Heart left ventricle (tissue), 16 donors: ENCODE measurements at places on chromosomes 3 and 15. TPM values are rescaled to one million over a fixed set of nuclear protein-coding genes. Genes with fewer than 3 reads are reported as not detected.

CIDEC gene
- not detected for total RNA-seq

AGBL1 gene
- total RNA-seq, result not detected

HES1 gene
- 12.0 TPM for total RNA-seq

CFAP91 gene
- total RNA-seq, result 0.50 TPM

LRRIQ4 gene
- total RNA-seq, result not detected

WNT7A gene
- total RNA-seq, result not detected

LTF gene
- total RNA-seq, result 4.7 TPM

ZNF860 gene
- not detected for total RNA-seq

APBA2 gene
- 1.1 TPM for total RNA-seq

WDR48 gene
- total RNA-seq, result 23.6 TPM

STRA6 gene
- not detected for total RNA-seq

DNA sequence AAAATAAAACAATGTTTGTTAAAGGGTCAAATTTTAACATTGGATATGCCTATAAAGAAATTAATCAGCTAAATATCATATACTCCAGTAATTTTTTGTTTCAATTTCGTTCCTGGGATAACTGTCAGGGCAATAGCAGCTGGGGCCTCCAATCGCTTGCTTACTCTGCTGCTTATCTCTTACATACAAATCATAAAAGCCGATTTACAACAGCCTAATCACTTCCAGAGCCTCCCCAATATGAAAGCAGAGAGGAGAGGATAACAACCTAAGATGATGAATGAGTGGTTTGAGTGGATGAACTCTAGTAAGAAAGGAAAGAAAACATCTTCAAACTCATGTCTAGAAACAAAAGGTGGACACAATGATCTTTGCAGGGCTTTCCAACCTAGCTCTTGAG is 80.7 kb upstream of the PSMD6 start:
- DNase-seq, result no peak

- DNase-seq, result no peak
Observed at GRCh38 chr3:23219117-23219516, 16.0 kb downstream of the UBE2E2 start.

DNA sequence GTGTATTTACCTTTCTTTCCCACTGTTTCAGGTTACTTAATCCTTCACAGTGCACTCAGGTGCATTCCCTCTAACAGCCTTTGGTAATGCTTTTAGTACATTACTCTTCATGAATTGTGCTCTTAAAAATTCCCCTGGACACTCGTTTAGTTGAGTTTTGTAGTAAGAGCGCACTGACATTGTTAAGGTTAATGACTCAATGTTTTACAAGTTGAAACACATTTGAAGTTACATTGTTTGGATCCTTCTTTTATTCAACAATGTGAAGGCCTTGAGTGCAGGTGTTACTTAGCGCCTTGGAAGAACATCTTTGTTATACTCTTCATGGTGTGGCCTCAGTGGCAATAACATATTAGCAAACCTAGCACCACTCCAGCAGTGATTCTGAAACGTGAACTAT is 739.6 kb downstream of the NAALADL2 start:
- no peak for DNase-seq

DNA sequence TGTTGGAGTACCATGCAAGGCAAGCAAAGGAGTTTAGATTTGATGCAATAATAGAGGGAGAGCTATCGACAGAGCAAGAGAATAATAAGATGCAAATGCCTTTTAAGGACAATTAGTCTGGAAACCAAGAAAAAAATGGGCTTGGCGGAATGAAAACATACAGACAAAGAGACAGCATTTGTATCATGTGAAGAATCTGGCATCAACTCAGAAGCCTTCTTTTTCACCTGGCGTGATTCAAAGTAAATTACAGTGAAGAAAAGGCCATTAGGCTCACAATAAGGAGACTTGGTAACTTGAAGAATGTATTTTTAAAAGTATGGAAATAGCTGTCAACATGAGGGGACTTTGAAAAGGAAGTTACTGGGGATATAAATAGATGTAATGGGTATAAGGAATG is 521.2 kb upstream of the GOLIM4 start:
- no peak for DNase-seq

- DNase-seq, result no peak
Observed at GRCh38 chr3:186511245-186511644, 32.9 kb downstream of the CRYGS start.

- peak; percentile 31 for DNase-seq
Observed at GRCh38 chr15:43998607-43999006, 171.8 kb downstream of the WDR76 start.

DNA sequence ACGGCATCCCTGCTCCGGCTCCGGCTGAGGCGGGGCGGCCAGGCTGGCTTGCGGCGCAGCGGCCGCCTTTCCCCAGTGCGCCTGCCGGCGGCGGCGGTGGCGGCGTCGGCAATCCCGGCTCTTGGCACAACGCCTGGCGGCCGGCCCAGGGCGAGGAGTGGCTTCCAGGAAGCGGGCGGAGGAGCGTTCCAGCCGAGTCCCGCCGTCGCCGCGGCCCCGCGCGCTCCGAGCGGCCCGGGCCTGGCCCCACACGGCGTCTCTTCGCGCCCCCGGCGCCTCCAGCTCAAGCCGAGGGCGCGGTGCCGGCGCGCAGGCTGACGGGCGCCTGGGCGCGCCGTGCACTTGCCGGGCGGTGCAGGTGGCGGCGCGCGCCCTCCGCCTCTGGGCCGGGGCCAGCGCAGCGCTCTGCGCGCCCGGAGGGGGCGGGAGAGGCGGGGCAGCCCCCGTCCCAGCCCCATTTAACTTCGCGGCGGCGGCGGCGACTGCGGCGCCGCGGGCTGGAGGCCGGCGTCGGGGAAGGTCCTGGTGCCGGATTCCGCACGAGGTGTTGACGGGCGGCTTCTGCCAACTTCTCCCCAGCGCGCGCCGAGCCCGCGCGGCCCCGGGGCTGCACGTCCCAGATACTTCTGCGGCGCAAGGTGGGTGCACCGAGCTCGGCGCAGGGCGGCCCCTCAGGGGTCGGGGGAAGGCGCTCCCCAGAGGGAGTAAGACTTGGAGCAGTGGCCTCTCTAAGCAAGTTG is at the start of gene ADAMTSL3:
Gene ADAMTSL3, plus strand, starts transcription at position 485 of the 740 bp plus-strand sequence. CDS start 1,639 bp downstream, outside the sequence.
- DNase-seq, result peak; percentile 92

GRCh38 chr3:32120471-32120870 is 14.1 kb downstream of the GPD1L start:
- no peak for DNase-seq

DNA sequence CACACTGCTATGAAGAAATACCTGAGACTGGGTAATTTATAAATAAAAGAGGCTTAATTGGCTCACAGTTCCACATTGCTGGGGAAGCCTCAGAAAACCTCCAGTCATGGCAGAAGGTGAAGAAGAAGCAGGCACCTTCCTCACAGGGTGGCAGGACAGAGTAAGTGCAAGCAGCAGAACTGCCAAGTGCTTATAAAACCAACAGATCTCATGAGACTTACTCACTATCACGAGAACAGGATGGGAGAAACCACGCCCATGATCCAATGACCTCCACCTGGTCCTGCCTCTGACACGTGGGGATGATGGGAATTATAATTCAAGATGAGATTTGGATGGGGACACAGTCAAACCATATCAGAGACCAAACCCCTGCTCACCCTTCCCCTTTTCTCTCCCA is 75.0 kb downstream of the TRIM69 start:
- no peak for DNase-seq

- DNase-seq, result no peak
Observed at GRCh38 chr3:171970301-171970788, 69.0 kb upstream of the FNDC3B start.

DNA sequence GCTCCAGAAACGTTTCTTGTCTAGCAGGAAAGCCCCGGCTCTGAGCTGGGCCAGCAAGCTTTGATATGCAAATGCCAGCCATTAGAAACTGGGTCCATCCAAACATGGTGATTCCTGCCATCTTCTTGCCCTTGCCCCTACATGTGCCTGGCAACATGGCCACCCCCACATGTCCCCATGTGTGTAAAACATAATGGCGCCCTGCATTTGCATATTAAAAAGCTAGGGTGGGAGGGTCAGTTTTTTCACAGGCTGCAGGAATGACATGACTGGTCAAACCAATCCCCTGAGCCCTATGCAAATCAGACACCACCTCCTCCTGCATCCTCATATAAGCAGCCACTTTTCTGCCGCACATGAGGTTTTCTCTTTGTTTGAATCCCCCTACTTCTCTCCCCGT is 21.2 kb downstream of the GPR156 start:
- DNase-seq, result no peak

DNA sequence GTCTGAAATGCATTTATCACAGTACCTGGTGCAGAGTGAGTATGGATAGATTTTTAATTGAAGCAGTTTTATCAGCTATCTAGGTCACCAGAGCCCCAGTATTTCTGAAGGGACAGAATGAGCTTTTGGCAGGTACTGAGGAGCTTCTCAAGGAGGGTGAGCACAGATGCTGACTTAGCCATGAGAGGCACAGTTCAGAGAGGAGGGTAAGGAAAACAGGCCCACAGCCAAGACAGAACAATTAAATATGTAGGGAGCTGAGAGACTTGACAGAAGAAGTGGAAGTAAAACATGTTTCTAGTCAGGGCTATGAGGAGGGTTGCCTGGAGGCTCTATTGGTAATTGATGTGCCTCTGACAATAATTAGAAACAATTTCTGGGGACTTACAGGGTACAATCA is 20.1 kb downstream of the ZNF80 start:
- DNase-seq, result no peak

GRCh38 chr3:73448041-73448440 is 176.7 kb downstream of the PDZRN3 start:
- no peak for DNase-seq

DNA sequence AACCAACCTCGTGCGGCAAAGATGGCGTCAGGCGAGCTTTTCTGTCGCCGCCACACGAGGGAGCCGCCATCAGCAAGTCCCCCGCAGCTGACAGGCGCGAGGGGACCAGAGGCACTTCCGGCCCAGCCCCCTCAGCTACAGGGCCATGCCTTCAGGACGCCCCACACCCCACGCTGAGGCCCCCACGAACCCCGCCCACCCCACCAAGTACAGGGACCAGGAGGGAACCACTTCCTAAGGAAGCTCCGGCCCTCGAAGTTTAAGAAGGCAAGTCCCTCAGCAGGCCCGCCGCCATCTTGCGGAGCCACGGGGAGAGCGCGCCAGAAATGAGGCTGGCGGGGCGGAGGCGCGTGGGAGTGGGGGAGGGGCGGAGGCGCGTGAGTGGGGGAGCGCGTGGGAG is 790 bp downstream of the DAZL start:
- DNase-seq, result no peak

DNA sequence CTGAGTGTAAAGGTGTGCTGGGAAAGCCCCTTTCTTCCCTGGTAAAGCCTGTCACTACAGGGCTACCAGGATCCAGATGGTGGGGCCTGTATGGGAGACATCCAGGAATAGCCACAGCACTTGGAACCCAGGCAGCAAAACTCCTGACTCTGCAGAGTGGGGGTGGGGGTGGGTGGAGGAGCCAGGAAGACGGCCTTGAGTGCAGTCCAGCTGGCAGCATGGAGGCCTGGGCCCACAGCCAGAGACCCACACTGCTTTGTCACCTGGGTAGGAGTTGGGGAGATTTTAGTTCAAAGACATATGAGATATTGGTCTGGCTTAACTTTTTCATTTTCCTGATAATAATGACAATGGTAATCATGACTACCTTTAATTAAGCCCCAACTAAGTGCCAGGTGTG is 116.7 kb upstream of the MRPS22 start:
- peak; percentile 78 for DNase-seq

DNA sequence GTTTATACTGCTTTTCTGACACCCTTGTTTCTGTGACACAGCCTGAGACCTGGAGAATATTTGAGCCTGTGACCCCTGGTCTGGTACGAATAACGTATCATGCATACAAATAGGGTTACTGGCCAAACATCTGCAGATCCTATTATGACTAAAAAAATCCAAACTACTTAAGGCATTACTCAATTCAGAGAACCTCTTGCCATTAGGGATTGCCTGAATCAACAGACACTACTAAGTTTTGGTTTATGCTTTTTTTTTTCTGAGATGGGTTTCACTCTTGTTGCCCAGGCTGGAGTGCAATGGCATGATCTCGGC is 35.4 kb downstream of the OSBPL10 start:
- DNase-seq, result no peak
